ENCODE measurements at places on chromosomes 6 and 20.

GRCh38 chr20:20215976-20216727 is 151.8 kb upstream of the INSM1 start:
- no peak for DNase-seq

DNA sequence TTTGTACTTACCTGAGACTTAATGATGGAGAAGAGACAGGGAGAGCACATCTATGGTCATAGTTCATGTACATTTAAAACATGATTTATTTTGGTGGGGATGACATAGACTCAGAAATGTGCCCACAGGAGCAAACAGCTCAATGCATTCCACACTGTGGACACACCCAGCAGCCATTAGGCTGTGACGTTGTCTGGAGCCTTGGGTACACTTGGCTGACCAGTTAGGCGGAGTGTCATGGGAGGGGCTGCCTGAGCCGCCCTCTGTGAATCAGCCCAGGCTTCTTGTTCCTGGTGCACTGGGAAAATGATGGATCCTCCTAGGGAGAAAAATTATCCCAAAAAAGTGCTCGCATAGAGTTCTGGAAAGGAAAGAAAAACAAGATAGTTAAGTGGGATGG is 231.0 kb upstream of the GMDS start:
- DNase-seq, result peak; percentile 77

DNA sequence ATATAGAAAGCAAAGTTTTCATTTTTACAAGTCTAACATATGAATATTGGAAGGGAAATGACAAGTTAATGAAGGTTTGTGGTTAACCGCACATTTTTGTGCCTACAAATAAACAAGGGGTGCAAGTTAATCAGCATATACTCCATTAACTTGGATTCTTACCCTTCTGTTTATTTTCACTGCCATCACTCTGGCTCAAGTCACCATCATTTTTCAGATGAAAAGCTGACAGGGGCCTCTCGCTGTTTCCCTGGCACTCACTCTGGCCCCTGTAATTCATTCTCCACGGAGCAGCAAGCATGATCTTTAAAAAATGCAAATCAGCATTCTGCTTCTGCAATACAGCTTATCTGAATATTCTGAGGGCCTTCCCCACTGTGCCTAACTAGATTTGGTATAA is 29.8 kb downstream of the APCDD1L start:
- no peak for DNase-seq

DNA sequence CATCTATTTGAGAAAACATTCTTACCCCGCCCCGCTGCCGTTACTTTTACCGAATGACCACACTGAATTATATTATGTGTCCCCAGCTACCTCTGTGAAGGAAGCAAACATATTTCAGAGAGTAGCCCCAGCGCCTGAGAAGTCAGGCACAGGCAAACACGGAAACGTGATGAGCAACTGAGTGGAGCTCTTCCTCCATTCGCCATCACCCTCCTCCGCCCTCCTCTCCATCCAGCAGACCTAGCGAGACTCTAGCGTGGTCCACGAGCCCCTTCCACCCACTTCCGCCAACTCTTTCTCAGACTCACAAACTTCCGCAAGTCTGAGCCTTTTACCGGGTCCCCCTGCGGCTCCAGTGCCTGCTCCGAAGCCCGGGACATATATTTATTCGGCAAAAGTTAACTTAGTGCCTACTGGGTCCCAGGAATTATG is 582 bp downstream of the SNRPB start:
- DNase-seq, result peak; percentile 50

GRCh38 chr6:36515844-36516243 is 31.4 kb downstream of the STK38 start:
- DNase-seq, result peak; percentile 42

DNA sequence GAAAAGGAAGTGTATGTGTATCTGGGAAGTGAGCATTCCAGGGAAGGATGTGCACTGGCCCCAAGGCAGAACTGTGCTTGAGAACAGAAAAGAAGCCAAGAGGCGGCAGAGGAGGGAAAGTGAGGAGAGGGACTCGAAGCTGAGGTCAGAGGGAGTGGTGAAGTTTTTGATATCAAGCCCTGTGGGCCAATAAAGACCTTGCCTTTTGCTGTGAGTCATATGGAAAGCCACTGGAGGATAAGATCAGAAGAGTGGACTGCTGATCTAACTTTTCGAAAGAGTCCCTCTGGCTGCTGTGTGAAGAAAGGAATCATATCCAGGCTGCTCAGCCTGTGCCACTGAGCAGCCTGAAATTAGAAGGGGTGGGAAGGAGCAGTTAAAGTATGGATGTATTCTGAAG is 99.4 kb downstream of the EYA4 start:
- peak; percentile 67 for DNase-seq

- DNase-seq, result no peak
These were observed 18.8 kb downstream of the MAP3K5 start for GRCh38 chr6:136773473-136773796.

DNA sequence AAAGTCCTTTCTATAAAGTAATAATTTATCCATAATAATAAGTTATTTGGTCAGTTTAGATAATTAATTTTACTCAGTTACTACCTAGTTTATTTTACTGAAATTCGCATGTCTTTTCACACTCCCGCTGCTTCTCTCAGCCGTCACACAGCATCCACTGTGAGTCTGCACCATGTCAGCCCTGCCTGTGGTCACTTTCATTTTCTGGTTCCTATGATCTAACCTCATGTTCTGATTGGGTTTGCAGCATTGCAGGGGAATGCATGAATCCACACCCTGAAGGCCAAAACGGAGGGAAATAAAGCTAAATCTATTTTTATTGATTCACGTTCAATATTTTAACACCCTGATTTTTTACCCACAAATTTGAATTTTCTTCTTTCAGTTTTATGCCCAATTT is 47.4 kb downstream of the PDE10A start:
- DNase-seq, result no peak

DNA sequence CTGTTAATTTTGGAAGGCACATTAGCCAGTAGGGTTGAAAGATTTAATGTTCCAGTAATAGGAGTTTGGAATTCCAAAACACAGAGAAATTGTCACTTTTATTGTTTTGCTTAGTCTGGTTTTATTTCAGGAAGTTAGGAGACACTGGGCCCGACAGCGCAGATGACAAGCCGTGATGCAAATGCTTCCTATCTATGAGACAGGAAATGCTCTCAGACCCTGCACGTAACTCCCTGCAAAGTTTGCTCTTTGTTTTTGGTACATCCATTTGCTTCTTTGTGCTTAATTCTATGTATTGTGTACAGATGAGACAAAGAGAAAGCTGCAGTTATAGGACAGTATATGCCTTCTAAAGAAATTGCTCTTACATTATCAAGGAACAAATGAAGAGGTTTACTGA is 201.6 kb upstream of the SGK1 start:
- DNase-seq, result no peak

GRCh38 chr6:138400326-138400725 is 3.7 kb upstream of the HEBP2 start:
- no peak for DNase-seq

DNA sequence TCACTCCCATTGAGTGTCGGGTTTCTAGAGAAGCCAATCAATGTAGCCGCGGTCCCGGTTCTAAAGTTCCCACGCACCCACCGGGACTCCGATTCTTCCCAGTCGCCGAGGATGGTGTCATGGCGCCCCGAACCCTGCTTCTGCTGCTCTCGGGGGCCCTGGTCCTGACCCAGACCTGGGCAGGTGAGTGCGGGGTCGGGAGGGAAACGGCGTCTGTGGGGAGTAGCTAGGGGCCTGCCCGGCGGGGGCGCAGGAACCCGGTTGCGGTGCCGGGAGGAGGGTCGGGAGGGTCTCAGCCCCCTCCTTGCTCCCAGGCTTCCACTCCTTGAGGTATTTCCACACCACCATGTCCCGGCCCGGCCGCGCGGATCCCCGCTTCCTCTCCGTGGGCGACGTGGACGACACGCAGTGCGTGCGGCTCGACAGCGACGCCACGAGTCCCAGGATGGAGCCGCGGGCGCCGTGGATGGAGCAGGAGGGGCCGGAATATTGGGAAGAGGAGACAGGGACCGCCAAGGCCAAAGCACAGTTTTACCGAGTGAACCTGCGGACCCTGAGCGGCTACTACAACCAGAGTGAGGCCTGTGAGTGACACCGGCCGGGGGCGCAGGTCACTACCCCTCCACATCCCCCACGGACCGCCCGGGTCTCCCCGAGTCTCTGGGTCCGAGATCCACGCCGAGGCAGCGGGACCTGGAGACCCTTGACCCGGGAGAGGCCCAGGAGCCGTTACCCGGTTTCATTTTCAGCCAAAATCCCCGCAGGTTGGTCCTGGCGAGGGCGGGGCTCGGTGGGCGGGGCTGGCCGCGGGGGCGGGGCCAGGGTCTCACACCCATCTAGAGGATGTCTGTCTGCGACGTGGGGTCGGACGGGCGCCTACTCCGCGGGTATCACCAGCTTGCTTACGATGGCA is 35.2 kb upstream of the HLA-G start:
- no peak for DNase-seq

- no peak for DNase-seq
These were observed 28.7 kb downstream of the GNAS start for GRCh38 chr20:58880994-58881752.

- DNase-seq, result no peak
These were observed 31.0 kb upstream of the NTSR1 start for GRCh38 chr20:62677678-62678077.

DNA sequence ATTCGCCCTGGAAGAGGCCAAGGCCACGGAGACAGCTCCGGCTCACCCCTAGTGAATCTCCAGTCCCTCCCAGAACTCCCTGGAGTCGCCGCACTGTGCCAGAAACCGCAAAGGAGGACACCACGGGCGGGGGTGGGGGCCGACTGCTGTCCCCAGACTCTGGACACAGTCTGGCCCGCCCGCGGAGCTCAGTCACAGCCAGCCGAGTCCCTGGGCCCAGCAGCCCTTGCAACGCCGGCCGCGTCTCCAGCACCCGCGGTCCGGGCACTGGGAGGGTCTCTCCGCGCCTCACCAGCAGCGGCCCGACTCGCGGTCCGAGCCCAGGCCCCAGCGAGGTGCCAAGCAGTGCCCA is 518 bp downstream of the PEX6 start:
- DNase-seq, result no peak

DNA sequence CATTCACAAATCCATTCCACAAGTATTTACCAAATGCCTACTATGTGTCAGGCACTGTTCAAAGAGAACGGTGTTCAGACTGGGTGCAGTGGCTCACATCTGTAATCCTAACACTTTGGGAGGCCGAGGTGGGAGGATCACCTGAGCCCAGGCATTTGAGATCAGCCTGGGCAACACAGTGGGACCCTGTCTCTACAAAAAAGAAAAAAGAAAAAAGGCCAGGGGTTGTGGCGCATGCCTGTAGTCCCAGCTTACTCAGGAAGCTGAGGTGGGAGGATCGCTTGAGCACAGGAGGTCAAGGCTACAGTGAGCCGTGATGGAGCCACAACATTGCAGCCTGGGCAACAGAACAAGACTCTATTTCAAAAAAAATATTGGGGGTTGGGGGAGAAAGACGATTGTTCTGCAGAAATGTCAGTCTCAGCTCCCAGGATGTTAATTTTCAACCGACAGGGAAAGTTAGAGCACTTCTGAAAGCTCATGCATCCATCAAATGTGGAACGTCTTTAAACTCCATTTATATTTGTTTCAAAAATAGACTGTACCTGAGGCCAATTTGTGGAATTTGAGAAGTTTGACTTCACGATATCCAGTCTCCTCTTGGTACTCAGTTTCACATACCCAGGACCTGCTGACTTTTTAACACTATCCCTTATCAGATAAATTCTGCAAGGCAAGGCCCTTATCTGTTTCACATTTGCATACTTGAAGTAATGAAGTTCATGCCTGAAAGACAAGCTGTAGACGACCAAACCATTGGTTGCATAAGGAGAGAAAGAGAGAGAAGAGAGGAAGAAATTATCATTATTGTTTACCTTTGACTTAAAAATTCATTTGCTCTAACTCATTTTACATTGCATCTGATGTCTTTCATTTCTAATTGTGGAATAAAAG is 14.8 kb upstream of the BTN3A2 start:
- no peak for DNase-seq

DNA sequence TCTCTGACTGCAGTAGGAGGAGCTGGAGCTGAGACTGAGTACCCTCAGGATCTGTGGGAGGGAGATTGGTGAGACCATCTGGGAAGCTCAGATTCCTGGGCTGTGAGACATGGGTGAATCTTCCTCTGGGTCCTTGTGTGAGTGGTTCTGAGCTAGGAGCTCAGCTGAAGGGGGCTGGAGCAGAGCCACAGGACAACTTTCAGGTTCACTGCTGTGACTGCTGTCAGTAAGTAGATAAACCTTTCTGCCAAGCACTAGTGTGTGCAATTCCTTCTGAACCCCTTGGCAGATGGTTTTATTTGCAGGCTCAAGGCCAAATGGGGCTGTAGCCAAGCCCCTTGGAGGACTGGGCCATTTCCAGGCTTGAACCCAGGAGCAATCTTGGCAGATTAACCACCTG is 49.6 kb upstream of the SNAP91 start:
- DNase-seq, result no peak

DNA sequence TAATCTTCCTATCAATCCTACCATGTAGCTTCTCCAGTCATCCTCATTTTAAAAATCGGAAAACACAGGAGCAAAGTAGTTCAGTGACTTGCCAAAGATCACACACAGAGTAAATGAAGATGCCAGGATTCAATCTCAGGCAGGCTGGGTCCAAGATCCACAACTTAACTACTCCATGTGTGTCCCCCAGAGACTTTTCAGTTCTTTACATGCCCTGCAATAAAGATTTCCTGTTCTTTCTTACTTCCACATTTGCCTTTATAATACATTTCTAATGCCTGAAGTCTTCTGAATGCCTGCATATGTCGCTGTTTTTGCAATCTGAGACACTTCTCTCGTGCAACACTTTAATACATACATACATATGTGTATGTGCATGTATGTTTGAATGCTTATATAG is 121.7 kb upstream of the MARCKS start:
- DNase-seq, result no peak

GRCh38 chr6:38555606-38556005 is 84.1 kb downstream of the BTBD9 start:
- no peak for DNase-seq

GRCh38 chr20:24305371-24305770 is 164.1 kb upstream of the SYNDIG1 start:
- DNase-seq, result no peak

- DNase-seq, result no peak
These were observed 17.2 kb downstream of the KLHL31 start for GRCh38 chr6:53648184-53648943.

- DNase-seq, result no peak
These were observed 208.8 kb upstream of the TAB2 start for GRCh38 chr6:149108749-149109100.

DNA sequence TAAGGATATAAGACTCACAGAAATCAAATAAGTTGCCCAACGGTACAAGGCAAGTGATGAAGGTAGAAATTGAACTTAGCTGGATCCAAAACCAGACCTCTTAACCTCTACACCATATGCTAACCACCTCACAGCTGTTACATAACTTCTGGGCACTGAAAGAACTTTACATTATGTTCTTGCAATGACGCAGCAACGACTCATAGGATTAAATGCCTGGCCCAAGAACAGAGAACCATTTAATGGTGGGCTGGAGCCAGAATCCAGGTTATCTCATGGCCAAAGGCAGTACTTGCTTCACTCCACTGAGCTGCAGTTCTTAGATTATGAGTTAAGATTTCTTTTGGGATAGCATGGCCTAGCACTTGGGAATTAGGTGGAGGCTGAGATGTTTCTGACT is 4.4 kb downstream of the TRMT6 start:
- peak; percentile 86 for DNase-seq

All from bronchial epithelial cell (primary cell).